ENCODE measurements at places on chromosomes 6 and 20.

- H3K4me3 ChIP-seq: no peak overlapping the region
- no peaks in the 10 kb centered on the region for H3K36me3 ChIP-seq
- no peaks in the 10 kb centered on the region for H3K27me3 ChIP-seq
- peaks cover 4% of the 10 kb centered on the region for H3K4me1 ChIP-seq
- H3K27ac ChIP-seq: no peak overlapping the region
These were observed 2.1 kb upstream of the ERGIC3 start for GRCh38 chr20:35539756-35540212.

DNA sequence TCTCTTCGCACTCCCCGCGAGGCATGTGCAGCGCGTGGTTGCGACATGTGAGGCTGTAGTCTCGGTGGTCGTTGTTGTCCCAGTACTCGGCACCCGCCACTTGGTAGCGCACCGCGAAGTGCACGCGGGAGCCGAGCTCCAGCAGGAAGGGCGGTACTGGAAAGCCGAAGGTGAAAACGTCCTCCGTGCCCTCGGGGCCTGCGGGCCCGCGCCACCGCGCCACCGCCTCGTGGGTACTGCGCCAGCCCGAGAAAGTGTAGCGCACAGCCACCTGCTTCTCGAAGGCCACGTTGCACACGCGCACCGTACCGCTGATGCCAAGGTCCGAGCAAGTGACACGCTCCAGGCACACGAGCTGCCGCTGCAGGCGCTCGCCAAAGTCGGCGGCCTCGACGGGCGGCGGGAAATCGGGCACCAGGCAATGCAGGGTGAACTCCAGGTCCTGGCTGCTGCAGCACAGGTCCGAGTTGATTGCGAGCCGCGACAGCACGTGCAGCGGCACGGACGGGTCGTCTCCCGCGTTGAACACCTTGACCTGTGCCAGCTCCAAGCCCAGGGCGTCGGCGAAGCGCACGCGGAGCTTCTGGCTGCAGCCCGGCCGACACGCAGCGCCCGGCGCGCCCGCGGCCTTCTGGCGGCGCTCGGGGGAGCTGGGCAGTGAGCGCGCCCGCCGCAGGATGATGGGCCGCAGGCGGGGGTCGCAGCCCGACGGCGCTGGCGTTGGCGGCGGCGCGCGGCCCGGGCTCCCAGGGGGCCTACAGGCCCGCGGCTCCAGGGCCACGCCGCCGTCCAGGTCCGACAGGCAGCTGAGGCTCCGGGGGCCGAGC lies 840 bp downstream of the PPP1R3D start:
- H3K27ac ChIP-seq: peak overlapping the region; percentile 98
- H3K27me3 ChIP-seq: no peaks in the 10 kb centered on the region

GRCh38 chr6:108666656-108667260 lies 106.0 kb downstream of the FOXO3 start:
- H3K27ac ChIP-seq: no peak overlapping the region
- peaks cover 28% of the 10 kb centered on the region for H3K4me1 ChIP-seq
- H3K27me3 ChIP-seq: no peaks in the 10 kb centered on the region
- DNase-seq: no peak
- H3K36me3 ChIP-seq: peaks cover 2% of the 10 kb centered on the region

DNA sequence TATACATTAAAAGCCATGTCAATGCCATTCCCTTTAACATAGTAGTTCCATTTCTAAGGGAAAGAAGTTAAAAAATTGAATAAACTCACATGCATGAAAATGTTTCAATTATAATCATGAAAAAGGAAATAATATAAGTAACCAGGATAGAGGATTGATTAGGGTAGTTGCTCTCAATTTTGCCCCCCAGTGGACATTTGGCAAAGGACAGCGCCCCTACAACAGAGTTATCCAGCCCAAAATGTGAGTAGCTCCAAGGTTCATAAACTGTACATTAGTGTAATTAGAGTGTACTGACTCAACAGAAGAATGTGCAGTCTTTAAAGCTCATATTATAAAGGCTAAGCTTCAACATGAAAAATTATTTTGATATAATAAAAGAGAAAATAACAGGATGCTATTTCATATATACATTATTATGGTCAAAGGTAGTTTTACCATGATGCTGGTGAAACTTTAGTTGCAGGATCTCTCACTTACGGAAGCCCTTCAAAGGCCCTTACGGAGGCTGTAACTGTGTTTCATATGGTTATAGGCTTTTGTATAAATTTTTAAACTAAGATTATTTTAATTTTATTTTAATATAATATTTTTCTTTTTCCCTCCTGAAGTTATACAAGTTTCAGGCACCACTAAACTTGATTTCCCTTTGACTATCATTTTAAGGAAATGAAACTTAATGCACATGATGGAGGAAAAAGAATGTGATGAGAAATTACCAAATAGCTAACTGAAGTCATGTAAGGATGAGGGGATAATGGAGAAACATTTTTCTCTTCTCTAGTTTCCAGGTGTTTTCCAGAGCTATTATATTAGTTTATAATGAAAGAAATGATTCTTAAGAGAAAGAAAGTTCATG lies 403.6 kb downstream of the PLCB1 start:
- H3K36me3 ChIP-seq: no peaks in the 10 kb centered on the region
- no peaks in the 10 kb centered on the region for H3K4me1 ChIP-seq
- H3K27me3 ChIP-seq: no peaks in the 10 kb centered on the region
- DNase-seq: no peak
- no peak overlapping the region for H3K27ac ChIP-seq

- DNase-seq: no peak
- peaks cover 48% of the 10 kb centered on the region for H3K36me3 ChIP-seq
- H3K4me3 ChIP-seq: no peak overlapping the region
- H3K27me3 ChIP-seq: no peaks in the 10 kb centered on the region
These were observed 82.1 kb downstream of the TCP11 start for GRCh38 chr6:35058865-35059522.

- no peaks in the 10 kb centered on the region for H3K27me3 ChIP-seq
- no peaks in the 10 kb centered on the region for H3K36me3 ChIP-seq
- no peaks in the 10 kb centered on the region for H3K4me1 ChIP-seq
- H3K27ac ChIP-seq: no peak overlapping the region
These were observed 690.7 kb downstream of the KIF16B start for GRCh38 chr20:15882553-15882952.

- H3K27me3 ChIP-seq: no peaks in the 10 kb centered on the region
- no peak overlapping the region for H3K4me3 ChIP-seq
- peaks cover 10% of the 10 kb centered on the region for H3K4me1 ChIP-seq
- no peaks in the 10 kb centered on the region for H3K36me3 ChIP-seq
These were observed 58.8 kb upstream of the CNKSR3 start for GRCh38 chr6:154569156-154569862.

GRCh38 chr20:56574531-56575142 lies 41.6 kb downstream of the FAM209B start:
- H3K27me3 ChIP-seq: no peaks in the 10 kb centered on the region
- no peak overlapping the region for H3K27ac ChIP-seq
- H3K36me3 ChIP-seq: no peaks in the 10 kb centered on the region

DNA sequence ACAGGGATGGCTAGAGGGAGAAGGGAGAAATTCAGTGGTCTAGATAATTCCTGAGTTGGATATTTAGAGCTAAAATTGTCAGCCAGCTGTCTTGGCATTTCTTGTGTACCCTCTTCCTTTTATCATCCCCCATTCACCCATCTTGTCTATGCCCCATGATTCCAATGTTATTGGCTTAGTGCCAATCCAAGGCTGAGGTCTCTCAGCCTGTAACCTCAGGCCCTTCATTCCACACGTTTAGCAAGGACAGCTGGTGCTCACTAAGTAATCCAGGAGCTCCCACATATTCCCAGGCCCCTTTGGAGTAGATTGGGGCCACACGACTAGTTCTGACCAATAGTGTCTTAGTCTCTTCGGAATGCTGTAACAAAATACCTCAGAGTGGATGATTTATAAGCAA lies 112.4 kb upstream of the ATXN1 start:
- no peak overlapping the region for H3K27ac ChIP-seq
- H3K27me3 ChIP-seq: no peaks in the 10 kb centered on the region
- DNase-seq: no peak
- H3K36me3 ChIP-seq: no peaks in the 10 kb centered on the region

- no peaks in the 10 kb centered on the region for H3K36me3 ChIP-seq
- DNase-seq: no peak
- H3K4me3 ChIP-seq: no peak overlapping the region
- H3K4me1 ChIP-seq: no peaks in the 10 kb centered on the region
These were observed 171.3 kb downstream of the COL21A1 start for GRCh38 chr6:56076033-56076432.

DNA sequence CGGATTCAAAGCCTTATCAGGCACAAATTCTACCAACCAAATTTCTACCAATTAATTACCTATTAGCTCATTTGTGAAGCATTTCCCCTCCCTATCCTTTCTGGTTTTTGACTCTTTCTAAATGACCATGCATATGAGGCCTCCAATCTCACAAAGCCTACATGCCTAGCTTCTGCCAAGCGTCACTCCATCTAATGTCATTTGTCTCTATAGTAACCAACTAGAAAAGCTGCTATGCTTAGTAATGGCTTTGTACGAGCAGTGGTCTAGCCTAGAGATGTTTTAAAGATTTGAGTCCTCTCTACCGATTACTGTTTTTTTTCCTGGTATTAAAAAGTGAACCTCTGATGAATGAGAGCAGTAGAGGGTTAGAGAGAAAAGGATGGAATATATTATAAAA lies 4.8 kb upstream of the ASF1A start:
- no peak overlapping the region for H3K27ac ChIP-seq
- H3K4me1 ChIP-seq: no peaks in the 10 kb centered on the region
- H3K36me3 ChIP-seq: no peaks in the 10 kb centered on the region
- no peak overlapping the region for H3K4me3 ChIP-seq
- DNase-seq: no peak

- no peaks in the 10 kb centered on the region for H3K27me3 ChIP-seq
- H3K4me3 ChIP-seq: no peak overlapping the region
- no peak overlapping the region for H3K27ac ChIP-seq
- H3K36me3 ChIP-seq: no peaks in the 10 kb centered on the region
These were observed 108.2 kb upstream of the NFATC2 start for GRCh38 chr20:51650685-51651134.

DNA sequence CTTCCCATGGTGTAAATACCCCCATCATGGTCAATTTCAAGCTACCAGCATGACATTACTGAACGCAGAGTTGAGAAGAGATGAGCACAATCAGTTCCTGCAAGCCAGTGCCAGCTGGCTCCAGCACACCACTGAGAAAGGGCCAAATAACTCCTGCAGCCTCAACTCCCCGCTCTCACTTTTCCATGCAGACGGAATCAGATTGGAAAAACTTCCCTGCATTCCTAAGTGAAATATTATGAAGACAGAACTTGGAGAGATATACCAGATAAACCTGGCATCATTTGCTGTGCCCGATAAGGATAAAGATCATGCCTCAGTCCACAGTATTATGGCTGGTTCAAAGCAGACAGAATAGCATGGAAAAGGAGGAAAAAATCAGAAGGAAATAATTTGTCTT lies 56.7 kb downstream of the FILIP1 start:
- no peak overlapping the region for H3K4me3 ChIP-seq
- H3K27ac ChIP-seq: no peak overlapping the region
- no peaks in the 10 kb centered on the region for H3K36me3 ChIP-seq
- no peaks in the 10 kb centered on the region for H3K4me1 ChIP-seq
- no peak for DNase-seq

GRCh38 chr6:170360476-170360875 lies 53.9 kb downstream of the FAM120B start:
- no peaks in the 10 kb centered on the region for H3K27me3 ChIP-seq
- no peaks in the 10 kb centered on the region for H3K4me1 ChIP-seq
- no peak overlapping the region for H3K27ac ChIP-seq

- no peaks in the 10 kb centered on the region for H3K27me3 ChIP-seq
- no peak for DNase-seq
- no peak overlapping the region for H3K4me3 ChIP-seq
- H3K27ac ChIP-seq: no peak overlapping the region
- no peaks in the 10 kb centered on the region for H3K36me3 ChIP-seq
These were observed 123.3 kb upstream of the NXT1 start for GRCh38 chr20:23227274-23227673.

GRCh38 chr6:113202852-113203714 lies 654.1 kb upstream of the MARCKS start:
- H3K4me1 ChIP-seq: no peaks in the 10 kb centered on the region
- DNase-seq: peak; percentile 50
- no peak overlapping the region for H3K4me3 ChIP-seq

- H3K4me1 ChIP-seq: peaks cover 2% of the 10 kb centered on the region
- H3K4me3 ChIP-seq: no peak overlapping the region
- peak; percentile 85 for DNase-seq
- H3K27ac ChIP-seq: no peak overlapping the region
- H3K36me3 ChIP-seq: no peaks in the 10 kb centered on the region
These were observed 201.0 kb downstream of the UST start for GRCh38 chr6:148947621-148948444.

DNA sequence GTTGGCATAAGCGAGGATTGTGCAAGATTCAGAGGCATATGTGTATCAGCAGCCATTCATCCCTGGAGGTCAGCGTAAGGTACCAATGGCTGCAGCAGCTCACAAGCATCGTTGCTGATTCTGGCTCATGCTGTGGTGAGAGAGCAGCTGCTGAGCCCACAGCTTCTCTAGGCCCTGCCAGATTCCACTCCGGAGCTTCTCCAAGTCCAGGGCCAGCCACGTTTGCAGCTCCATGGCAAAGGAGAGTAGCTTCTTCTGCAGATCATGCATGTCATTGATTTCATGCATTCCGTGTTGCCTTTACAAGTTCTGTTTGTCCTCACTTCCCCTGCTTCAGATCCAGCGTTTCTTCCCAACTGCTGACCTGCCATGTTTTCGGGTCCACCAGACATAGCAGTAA lies 474.8 kb upstream of the ID4 start:
- no peaks in the 10 kb centered on the region for H3K36me3 ChIP-seq
- no peak overlapping the region for H3K4me3 ChIP-seq
- no peak for DNase-seq
- H3K27ac ChIP-seq: no peak overlapping the region

DNA sequence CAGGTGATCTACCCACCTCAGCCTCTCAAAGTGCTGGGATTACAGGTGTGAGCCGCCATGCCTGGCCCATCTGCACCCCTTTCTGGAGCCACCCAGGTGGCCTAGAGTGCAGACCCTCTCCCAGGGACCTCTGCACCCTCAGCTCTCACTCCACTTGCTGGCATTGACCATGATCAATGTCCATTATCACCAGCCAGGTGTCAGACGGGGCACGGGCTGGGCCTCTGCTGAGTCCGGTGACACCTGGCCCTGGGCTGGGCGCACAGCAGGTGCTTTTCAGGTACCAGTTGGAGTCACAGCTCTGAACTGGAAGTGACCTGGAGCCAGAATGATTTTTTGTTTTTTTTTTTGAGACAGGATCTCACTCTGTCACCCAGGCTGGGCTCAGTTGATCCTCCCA lies 91.8 kb upstream of the PMEPA1 start:
- DNase-seq: no peak
- H3K27ac ChIP-seq: no peak overlapping the region
- no peak overlapping the region for H3K4me3 ChIP-seq
- no peaks in the 10 kb centered on the region for H3K4me1 ChIP-seq

- no peaks in the 10 kb centered on the region for H3K4me1 ChIP-seq
- H3K27ac ChIP-seq: no peak overlapping the region
- no peaks in the 10 kb centered on the region for H3K36me3 ChIP-seq
- no peak overlapping the region for H3K4me3 ChIP-seq
- no peak for DNase-seq
- H3K27me3 ChIP-seq: no peaks in the 10 kb centered on the region
These were observed 363.8 kb upstream of the SULF2 start for GRCh38 chr20:48148916-48149672.

- H3K4me3 ChIP-seq: no peak overlapping the region
- DNase-seq: no peak
- no peak overlapping the region for H3K27ac ChIP-seq
- no peaks in the 10 kb centered on the region for H3K4me1 ChIP-seq
These were observed 27.0 kb upstream of the ETV7 start for GRCh38 chr6:36414481-36414880.

GRCh38 chr6:117456998-117457397 lies 25.5 kb upstream of the DCBLD1 start:
- no peaks in the 10 kb centered on the region for H3K36me3 ChIP-seq
- no peak overlapping the region for H3K4me3 ChIP-seq

- DNase-seq: no peak
- no peak overlapping the region for H3K27ac ChIP-seq
- H3K36me3 ChIP-seq: no peaks in the 10 kb centered on the region
- no peak overlapping the region for H3K4me3 ChIP-seq
- H3K27me3 ChIP-seq: no peaks in the 10 kb centered on the region
These were observed 27.5 kb upstream of the SNRPC start for GRCh38 chr6:34729631-34730470.

All from kidney (tissue), 22 donors.